Activated T-helper 1 cell treated with Interleukin-2 at 50 U/mL for 16 hours (primary cell): ENCODE measurements at places on chromosomes 2 and 18.

DNA sequence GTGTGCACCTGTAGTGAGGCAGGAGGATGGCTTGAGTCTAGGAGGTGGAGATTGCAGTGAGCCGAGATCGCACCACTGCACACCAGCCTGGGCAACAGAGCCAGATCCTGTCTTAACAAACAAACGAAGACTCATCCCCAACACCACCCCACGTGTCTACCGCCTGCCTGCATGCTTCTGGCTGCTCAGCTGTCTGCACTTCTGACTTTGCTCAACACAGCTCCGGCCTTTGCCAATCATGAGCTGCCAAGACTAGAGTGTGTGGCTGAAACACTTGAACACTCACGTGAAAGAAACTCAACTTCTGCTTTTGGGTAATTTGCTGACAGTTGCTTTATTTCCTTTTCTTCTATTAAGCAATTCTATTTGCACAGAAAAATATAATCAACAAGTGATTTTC is 32.1 kb upstream of the SP3 start:
- DNase-seq = no peak

GRCh38 chr2:59307196-59307595 is 1066.1 kb upstream of the FANCL start:
- DNase-seq = no peak

- no peak for DNase-seq
Observed at GRCh38 chr2:173001664-173002604, 73.7 kb upstream of the MAP3K20 start.

DNA sequence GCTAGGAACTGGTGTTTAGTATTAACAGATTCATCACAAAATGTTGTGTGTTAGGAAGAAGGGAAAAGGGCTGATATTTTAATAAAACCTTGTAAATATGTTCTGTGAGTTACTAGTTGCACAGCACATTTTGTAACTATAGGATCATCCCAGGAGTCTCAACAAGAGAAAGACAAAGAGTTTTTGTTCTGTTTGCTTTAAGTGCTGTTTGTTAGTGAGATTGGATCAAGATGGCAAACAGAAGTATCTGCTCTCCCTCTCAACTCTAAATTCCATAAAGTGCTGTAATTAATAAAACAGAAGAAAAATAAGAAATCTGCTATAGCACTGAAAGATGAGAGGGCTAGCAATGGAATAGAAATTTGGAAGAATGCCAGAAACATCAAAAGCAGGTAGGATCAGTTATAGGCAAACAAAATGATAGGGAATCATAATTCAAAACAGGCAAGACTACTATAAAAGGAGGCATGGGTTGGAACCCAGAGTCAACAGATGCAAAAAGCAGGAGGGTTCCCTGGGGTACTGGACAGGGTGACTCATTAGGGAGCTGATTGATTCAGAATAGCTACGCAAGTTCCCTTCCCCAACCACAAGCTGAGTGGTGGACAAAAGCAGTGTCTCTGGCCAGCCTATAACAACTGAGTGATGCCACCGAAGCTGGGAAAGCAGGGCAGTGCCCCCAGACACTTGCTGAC is 75.8 kb downstream of the DYNC1I2 start:
- no peak for DNase-seq

GRCh38 chr2:62217421-62217820 is 21.5 kb downstream of the B3GNT2 start:
- no peak for DNase-seq
